ENCODE measurements at places on chromosomes 7 and 10. TPM values are rescaled to one million over a fixed set of nuclear protein-coding genes. Genes with fewer than 3 reads are reported as not detected.

GRCh38 chr10:113947184-113948041 lies 93.0 kb downstream of the NHLRC2 start:
- no peak for DNase-seq

DNA sequence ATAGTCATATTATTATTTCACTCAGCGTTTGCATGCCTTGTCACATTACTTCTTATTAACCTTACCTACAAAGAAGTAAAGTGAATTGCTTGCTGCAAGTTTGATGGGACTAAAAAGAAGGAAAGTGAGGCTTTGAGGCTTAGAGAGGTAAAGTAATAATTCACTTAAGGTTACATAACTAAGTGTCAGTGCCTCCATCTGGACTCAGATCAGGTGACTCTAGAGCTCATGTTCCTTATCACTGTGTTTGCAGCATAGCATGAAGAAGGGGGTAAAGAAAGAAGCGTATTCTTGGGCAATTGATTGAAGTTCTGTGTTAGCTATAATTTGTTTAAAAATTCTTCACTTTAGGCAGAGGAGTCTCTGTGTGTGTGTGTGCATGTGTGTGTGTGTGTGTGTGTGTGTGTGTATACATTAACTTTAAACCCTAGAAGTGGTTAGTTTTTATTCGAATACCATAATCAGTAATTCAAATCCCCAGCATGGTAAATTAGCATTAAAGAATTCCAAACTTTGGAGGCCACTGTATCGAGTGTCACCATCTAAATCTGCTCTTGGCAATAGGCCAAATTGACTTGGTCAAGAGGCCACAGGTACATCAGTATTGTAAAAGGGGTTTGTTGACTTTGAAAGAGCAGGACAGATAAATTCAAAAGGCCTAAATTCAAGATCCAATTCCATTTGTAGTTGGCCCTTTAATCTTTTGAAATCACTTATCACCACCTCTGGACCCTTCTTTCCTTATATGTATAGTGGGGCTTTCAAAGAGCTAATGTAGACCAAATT lies 2.2 kb upstream of the PON3 start:
- DNase-seq = no peak

DNA sequence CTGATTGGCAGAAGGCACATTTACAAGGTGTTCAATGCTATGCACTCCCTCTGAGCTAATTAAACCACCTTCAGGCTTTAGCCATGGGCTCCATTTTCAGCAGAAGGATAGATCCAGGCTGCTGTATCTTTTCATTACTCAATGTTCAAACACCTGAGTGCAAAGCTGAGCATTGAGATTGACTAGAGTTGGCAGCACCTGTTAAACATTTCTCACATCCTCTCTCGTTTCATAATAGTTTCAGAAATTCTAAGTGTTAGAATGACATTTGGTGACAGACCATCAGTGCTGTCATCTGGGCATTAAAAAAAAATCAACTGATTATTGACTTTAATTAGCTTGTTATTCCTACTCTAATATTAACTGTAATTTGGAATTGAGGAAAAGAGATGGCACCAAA lies 187.1 kb upstream of the SEMA3E start:
- DNase-seq = no peak

DNA sequence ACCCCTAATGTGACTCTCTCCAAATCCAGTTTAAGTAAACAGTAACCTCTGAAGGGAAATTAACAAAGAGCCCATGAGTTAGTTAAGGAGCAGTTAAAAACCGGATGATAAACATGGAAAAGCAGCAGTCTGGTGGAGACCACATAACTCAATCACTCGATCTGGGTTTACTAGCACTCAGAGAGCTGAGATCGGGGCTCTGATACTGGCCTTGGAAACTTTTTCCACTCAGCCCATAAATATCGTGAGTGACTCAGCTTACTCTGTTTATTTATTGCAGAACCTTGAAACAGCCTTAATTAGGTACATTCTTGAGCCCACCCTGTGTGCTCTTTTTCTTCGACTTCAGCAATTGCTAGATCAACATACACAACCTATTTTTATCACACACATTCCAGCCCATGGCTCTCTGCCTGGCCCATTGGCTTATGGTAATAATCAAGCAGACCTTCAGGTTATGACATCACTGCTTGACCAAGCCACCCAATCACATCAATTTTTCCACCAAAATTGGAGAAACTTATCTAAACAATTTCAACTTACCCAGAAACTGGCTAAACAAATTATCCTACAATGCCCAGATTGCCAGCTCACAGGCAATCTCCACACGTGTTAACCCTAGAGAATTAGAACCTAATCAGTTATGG lies 82.2 kb upstream of the GPR22 start:
- DNase-seq = no peak

GRCh38 chr7:131859147-131859821 lies 302.9 kb upstream of the PODXL start:
- DNase-seq = peak; percentile 33

- no peak for DNase-seq
Measured at GRCh38 chr7:21944616-21945453, 864 bp downstream of the CDCA7L start.

- no peak for DNase-seq
Measured at GRCh38 chr10:5618829-5619228, 47.6 kb downstream of the ASB13 start.

Gene FOXP2
- total RNA-seq = 0.68 TPM

Gene XRCC2
- total RNA-seq = 4.6 TPM

Gene FRMD4A
- 162 TPM for total RNA-seq

Gene H2BK1
- not detected for total RNA-seq
